Ovary (tissue), 10 donors: ENCODE measurements at places on chromosomes 4 and X. TPM values are rescaled to one million over a fixed set of nuclear protein-coding genes. Genes with fewer than 3 reads are reported as not detected.

The PCDH10 gene
- polyA plus RNA-seq = 2.5 TPM

The DKK2 gene
- 0.62 TPM for polyA plus RNA-seq

The SSX5 gene
- not detected for polyA plus RNA-seq

The EMD gene
- 146 TPM for polyA plus RNA-seq

The SSX1 gene
- polyA plus RNA-seq = not detected
